Glutamatergic neuron (in vitro differentiated cells): ENCODE measurements at places on chromosomes 13 and 19. TPM values are rescaled to one million over a fixed set of nuclear protein-coding genes. Genes with fewer than 3 reads are reported as not detected.
A peak's percentile ranks its signal among the peaks of the same experiment; 100 is the strongest.

TUBB4A gene
- 225 TPM for total RNA-seq

GPR183 gene
- total RNA-seq, result not detected

ZNF221 gene
- total RNA-seq, result 16.1 TPM

TTYH1 gene
- total RNA-seq, result 2.9 TPM

ZNF497 gene
- 3.5 TPM for total RNA-seq

CYP2A7 gene
- total RNA-seq, result not detected

PSG2 gene
- total RNA-seq, result not detected

SYCN gene
- not detected for total RNA-seq

DNA sequence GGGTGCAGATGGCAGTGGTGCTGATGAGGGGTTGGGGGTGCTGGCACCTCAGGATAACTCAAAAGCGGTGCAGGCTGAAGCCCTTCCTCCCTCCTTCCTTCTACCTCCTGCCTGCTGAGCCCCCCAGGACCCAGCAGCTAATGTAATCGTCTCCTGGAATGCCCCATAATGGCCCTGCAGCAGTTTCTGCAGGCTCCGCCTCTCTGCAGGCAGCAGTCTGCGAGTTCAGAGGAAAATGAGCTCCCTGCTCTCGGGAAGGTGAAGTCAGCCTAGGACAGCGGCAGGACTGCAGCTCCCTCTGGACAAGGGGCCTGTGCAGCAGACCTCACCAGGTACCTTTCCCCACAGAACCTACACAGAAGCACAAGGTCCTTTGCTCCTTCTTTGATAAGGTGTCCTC lies 130.9 kb downstream of the ZDHHC20 start:
- no peaks in the 10 kb centered on the region for H3K36me3 ChIP-seq
- no peak for DNase-seq
- H3K4me1 ChIP-seq, result peaks cover 21% of the 10 kb centered on the region

GRCh38 chr19:46374536-46375475 lies 27.9 kb downstream of the PPP5C start:
- no peak for DNase-seq
- H3K27me3 ChIP-seq, result no peaks in the 10 kb centered on the region
- no peak overlapping the region for H3K27ac ChIP-seq
- H3K4me3 ChIP-seq, result no peak overlapping the region
- H3K4me1 ChIP-seq, result peaks cover 20% of the 10 kb centered on the region

- H3K4me3 ChIP-seq, result no peak overlapping the region
- peaks cover 10% of the 10 kb centered on the region for H3K36me3 ChIP-seq
- H3K27me3 ChIP-seq, result peaks cover 2% of the 10 kb centered on the region
- no peak for DNase-seq
Observed at GRCh38 chr13:44120043-44120442, 240.3 kb downstream of the LACC1 start.

DNA sequence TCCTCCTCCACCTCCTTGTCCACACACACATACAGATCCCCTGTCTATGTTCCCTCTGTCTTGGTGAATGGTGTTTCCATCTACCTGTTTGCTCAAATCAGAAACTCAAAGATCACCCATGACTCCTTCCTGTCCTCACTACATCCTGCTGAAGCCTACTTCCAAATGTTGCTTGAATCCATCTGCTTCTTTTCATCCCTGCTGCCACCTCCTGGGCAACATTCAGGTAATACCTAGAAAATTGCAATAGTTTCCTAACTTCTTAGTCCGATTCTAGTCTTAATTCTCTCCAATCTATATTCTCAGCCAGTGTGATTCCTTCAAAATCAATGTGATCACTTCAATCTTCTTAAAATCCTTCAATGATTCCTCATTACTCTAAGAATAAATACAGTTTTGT lies 155.5 kb upstream of the STARD13 start:
- no peaks in the 10 kb centered on the region for H3K4me1 ChIP-seq
- no peak overlapping the region for H3K4me3 ChIP-seq

DNA sequence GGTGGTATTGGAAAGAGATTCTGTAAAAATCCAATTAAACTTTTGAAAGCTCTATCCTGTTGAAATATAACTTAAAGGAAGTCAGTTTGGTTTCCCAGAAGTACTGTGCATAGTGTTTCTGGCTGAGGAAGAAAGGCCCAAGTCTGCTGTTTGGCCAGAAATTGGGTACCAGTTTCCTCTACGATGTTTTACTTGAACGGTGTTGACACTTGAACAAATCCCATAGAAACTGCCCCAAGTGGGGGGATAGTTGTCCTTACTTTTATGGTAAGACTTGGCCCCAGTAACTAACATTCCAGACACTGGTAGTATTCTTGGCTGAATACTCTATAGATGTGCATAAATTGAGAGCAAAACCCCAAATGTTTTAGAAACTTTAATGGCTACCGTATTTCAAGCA lies 14.2 kb downstream of the KLF5 start:
- DNase-seq, result no peak
- H3K27me3 ChIP-seq, result no peaks in the 10 kb centered on the region
- H3K36me3 ChIP-seq, result no peaks in the 10 kb centered on the region
- peaks cover 5% of the 10 kb centered on the region for H3K4me1 ChIP-seq

DNA sequence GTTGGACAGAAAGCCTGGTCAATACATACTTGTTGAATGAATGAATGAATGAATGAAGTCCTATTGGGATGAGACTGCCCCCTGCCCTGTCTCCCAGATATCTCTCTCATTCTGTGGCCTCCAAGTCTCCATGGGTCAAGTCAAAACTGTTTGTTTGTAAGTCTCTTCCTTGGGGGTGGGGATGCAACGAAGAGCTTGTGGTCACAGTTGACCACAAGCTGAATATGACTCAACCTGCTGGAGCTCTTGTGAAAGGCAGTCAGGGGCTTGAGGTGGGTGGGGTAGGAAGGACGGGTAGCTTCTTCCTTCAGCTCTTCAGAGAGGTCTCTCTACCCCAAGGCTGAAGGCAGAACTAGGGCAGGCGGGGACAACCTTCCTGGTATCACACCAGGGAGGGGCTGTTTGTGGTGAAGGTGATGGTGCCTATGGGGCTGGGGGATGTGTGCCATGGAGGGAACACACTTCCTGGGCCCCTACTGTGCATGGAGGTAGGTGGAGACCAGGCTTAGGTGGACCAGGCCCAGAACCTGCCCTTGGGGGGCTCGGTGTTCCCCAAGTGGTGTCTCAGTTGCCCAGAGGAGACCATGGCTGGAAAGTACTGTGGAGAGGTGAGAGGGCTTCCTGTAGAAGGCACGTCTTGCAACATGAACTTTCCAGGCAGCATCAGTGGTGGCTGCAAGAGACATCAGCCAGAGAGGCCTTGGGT lies 8.0 kb downstream of the MYO1F start:
- H3K27me3 ChIP-seq, result peaks cover 3% of the 10 kb centered on the region
- H3K36me3 ChIP-seq, result no peaks in the 10 kb centered on the region
- no peaks in the 10 kb centered on the region for H3K4me1 ChIP-seq
- DNase-seq, result no peak

GRCh38 chr19:5607318-5608275 lies 15.0 kb downstream of the SAFB2 start:
- H3K36me3 ChIP-seq, result no peaks in the 10 kb centered on the region
- H3K27me3 ChIP-seq, result no peaks in the 10 kb centered on the region
- DNase-seq, result no peak
- no peak overlapping the region for H3K4me3 ChIP-seq
- peak overlapping the region; percentile 23 for H3K27ac ChIP-seq

DNA sequence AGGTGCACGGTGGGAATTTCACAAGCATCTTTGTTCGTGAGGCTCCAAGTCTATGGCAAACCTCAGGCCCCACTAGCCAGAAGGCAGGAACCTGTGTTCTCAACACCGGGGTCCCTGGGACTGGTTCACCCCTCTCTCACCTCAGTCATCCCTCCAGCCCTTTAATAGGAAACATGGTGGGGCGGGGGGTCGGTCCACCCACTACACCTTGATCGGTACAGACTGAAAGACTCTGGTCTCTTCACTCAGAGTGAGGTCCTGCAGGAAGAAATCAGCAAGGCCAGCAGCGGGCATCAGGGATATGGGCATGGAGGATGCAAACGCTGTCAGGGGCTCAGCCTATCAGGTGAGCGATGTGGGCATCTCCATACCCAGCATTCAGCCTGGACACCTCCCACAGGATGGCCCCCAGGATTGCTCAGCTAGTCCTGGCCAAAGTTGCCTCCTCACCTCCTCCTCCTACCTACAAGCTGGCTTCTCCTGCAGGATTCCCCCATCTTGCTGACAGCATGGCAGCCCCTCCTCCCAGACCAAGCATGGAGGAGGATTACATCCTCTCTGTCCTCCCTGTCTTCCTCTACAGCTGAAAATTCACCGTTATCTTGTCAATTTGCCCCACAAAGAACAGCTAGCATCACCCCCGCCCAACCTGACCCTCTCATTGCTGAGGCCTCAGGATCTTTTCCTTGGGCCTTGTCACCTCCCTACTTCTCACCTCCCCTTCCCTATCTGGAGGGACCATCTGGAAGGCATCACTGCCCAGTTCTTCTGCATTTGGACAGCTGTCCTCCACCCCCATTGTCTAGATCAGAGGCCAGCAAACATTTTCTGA lies 37.3 kb upstream of the CD33 start:
- no peaks in the 10 kb centered on the region for H3K36me3 ChIP-seq
- no peaks in the 10 kb centered on the region for H3K4me1 ChIP-seq
- H3K27me3 ChIP-seq, result peaks cover 6% of the 10 kb centered on the region
- DNase-seq, result no peak
- no peak overlapping the region for H3K4me3 ChIP-seq

DNA sequence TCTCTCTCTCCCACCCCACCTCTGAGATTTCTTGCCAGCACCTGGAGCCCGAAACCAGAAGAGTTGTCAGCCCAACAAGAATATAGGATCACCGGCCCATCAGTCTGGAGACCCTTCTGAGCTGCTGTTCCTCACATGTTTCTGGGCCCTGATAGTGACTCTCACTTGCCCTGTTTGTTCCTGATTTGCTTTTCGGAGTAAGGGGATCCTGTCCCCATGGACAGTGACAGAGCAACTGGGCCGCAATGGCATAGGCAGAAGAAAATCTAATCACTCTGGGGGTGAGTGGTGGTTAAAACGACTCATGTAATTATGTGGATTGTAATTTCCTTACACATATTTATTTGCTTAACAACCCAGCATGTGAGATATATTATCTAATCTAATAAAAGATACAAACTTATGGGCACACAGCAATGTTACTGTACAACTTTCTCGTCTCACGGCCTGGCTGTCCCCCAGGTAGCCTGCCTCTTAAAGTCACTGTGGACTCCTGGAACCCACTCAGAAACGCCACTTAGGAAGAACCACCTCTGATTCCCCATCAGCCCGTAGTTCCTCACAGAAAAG lies 663 bp upstream of the SMAD9 start:
- peaks cover 24% of the 10 kb centered on the region for H3K4me1 ChIP-seq
- H3K4me3 ChIP-seq, result peak overlapping the region; percentile 79
- peaks cover 11% of the 10 kb centered on the region for H3K27me3 ChIP-seq
- H3K36me3 ChIP-seq, result no peaks in the 10 kb centered on the region
- no peak for DNase-seq

DNA sequence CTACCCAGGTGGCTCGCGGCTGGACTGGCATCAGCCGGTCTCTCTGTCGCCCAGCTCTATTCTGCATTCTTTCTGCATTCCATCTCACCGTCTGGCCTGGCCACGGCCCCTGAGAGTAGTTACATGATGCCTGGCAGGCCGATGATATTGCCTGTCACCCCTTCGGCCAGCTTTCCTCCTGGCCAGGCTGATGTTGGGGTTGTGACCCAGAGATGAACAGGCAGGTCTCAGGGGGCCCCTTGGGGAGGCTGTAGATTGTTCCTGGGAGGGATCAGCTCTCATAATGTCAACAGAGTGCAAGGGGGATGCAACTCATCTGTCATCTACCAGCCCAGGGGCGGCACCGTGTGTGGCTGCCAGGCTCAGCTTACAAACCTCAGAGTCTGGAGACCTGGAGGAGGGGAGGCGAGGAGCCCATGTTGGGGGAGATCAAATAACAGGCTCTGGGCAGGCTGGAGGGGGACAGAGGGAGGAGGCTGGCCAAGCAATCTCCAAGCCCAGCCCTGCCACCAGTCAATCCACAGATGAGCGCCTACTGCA lies 13.6 kb upstream of the FBXO17 start:
- H3K27me3 ChIP-seq, result peaks cover 6% of the 10 kb centered on the region
- no peaks in the 10 kb centered on the region for H3K36me3 ChIP-seq
- DNase-seq, result peak; percentile 47
- peaks cover 5% of the 10 kb centered on the region for H3K4me1 ChIP-seq
- H3K27ac ChIP-seq, result no peak overlapping the region

GRCh38 chr19:52101866-52102562 lies 6.4 kb upstream of the ZNF841 start:
- H3K36me3 ChIP-seq, result peaks cover 5% of the 10 kb centered on the region
- no peak overlapping the region for H3K4me3 ChIP-seq
- H3K27me3 ChIP-seq, result peaks cover 2% of the 10 kb centered on the region
- H3K4me1 ChIP-seq, result no peaks in the 10 kb centered on the region
- no peak overlapping the region for H3K27ac ChIP-seq
- DNase-seq, result no peak

DNA sequence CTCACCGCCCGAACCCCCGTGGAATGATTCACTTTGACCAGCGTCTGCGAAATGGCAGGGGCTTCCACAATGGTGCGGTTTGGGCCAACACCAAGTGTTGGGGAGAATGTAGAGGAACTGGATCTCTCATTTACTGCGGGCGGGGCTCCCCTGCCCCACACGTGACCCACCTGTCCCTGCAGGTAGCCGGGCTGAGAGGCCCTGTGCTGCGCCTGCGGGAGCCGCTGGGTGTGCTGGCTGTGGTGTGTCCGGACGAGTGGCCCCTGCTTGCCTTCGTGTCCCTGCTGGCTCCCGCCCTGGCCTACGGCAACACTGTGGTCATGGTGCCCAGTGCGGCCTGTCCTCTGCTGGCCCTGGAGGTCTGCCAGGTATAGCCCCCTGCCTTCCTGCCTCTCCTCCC lies 5.8 kb upstream of the FLT3LG start:
- DNase-seq, result no peak
- H3K27me3 ChIP-seq, result peaks cover 6% of the 10 kb centered on the region
- H3K4me1 ChIP-seq, result peaks cover 9% of the 10 kb centered on the region
- H3K4me3 ChIP-seq, result no peak overlapping the region
- no peaks in the 10 kb centered on the region for H3K36me3 ChIP-seq

DNA sequence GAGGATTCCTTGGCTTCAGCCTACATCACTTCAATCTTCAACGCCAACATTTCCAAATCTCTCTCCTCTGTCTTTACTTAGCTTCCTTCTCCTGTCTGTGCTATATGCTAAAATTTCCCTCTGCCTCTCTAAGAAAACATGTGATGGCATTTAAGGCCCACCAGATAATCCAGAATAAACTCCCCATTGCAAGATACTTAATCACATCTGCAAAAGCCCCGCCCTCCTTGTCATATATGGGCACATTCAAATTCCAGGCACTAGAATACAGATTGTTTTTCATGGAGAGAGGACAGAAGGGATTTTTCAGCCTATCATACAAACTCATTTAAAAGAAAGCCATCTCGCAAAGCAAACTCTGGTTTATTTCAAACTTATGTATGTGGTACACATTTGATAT lies 16.2 kb downstream of the ARGLU1 start:
- H3K36me3 ChIP-seq, result no peaks in the 10 kb centered on the region
- no peaks in the 10 kb centered on the region for H3K27me3 ChIP-seq
- peaks cover 2% of the 10 kb centered on the region for H3K4me1 ChIP-seq
- no peak overlapping the region for H3K27ac ChIP-seq
- DNase-seq, result no peak

DNA sequence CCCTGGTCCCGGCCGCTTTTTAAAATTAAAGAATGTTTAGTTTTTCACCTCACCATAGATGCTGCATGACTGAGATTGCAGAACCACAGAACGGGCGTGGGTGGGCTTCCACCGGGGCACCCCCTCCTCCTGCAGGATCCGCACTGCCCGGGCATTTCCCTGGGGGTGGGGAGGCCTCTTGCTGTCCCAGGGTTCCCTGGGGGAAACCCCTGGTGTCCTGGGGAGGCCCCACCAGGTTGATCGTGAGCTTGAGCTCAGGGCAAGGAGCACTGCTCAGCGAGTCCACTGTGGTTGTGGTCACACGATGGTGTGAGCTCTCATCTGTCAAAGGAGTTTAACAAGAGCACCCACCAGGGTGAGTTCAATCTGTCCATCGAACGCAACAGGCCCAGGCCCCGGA lies 11.4 kb upstream of the TCF3 start:
- H3K36me3 ChIP-seq, result no peaks in the 10 kb centered on the region
- no peak overlapping the region for H3K27ac ChIP-seq
- peak; percentile 7 for DNase-seq
- peaks cover 8% of the 10 kb centered on the region for H3K4me1 ChIP-seq
- peaks cover 12% of the 10 kb centered on the region for H3K27me3 ChIP-seq
